Nephron progenitor cell (in vitro differentiated cells): ENCODE measurements at places on chromosomes 6 and 20.
A peak's percentile ranks its signal among the peaks of the same experiment; 100 is the strongest.

- DNase-seq = no peak
Observed at GRCh38 chr20:45064812-45065211, 36.1 kb downstream of the KCNS1 start.

DNA sequence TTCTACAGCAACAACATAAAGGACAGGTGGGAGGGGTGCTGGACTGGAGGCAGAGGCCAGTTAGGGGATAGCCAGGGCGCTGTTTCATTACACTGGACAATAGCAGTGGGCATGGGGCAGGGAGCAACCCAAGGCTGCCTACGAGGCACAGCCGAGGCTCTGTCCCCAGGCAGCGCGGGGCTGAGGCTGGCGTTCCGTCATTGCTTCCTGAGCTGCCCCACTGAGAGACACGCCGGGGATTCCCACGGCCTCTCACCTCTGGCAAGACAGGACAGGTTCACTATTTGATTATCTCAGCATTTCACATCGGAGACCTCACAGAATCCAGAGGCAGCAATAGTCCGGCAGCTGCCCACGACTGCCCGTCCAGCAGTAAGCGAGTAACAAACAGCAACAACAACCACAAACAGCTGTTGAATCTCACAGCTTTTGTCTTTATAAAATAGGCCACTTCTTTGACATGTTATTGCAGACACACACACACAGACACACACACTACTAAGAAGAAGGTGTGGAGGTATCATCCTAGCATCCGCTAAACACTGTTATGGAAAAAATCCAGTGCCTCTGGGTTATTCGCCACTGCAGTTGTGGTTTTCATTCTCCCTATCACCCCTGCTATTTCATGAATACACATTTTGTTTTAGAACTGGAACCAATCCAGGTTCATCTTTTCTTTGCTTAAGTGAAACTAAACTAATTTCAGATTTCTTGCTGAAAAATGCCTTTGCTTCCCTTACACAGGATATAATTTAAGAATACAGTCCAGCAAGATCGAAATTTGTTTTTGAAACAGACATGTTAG is 19.5 kb downstream of the KIF25 start:
- DNase-seq = no peak

GRCh38 chr6:467671-468082 is 76.1 kb downstream of the IRF4 start:
- DNase-seq = no peak

DNA sequence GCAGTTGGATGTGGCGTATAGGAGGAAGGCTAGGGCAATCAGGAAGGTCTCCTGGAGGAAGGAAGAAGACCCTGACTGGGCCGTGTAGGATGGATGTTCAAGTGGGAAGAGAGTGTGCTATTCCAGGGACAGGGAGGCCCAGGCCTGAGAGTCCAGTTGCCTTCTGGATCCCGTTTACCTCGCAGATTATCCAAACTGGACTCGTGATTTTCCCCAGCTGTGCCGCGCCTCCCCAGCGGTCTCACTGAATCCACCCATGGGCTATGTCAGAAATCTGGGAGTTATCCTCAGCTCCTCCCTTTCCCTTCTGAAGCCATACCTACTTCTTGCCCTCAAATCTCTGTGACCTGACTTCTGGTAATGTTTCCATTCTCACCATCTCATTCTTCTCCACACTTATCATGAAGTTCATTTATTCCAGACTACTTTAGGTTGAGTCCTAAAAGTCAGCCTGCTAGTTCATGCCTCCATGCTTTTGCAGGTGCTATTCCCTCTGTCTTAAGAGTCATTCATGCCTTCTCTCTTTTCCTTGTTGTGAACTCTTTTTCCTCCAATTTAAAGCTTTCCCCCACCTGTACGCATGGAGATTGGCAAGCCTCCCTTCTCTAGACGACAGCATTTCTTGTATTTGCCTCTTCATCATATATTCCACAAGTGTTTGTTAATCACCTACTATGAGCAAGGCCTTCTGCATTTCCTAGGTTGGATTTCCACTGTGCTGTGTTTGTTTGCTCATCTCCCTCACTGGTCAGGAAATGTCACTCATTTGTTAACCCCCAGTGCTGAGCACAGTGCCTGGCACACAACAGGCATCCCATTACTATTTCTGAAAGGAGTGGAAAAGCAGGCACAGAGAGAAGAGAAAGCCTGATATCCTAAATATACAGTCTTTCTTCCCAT is 2.7 kb downstream of the SDCBP2 start:
- DNase-seq = no peak

DNA sequence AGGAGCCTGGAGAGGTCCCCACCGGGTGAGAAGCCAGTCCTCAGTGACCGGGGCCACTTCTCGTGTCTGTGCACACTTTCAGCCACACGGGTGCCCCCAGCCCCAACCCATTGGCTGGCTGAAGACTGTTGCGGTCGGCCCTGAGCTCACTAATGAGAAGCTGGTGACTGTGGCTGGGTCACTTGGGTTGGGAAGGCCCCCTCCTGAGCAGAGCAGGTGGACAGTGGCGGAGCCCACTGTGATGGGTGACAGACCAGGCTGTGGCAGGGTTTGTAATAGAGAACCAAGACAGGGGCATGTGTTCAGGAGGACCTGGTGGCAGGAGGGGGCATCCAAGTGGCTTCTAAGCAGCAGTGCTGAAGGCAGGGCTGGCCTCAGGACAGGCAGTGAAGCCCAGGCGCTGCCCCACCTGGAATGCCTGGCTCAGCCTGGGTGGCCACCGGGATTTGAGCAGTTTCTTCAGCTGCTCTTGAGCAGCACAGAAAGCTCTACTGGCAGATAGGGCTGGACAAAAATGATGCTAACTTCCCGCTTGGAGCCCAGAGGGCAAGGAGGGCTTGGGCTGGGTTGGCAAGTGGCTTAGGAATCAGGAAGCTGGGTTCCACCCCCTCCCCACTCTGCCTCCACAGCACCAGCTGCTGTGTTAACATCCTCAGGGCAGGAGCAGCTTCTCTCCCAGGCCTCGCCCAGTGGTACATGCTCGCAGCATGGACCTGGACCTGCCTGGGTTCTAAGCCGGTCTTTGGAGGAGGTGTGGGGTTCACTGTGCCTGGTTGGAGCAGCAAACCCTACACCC is 256.4 kb downstream of the CDH4 start:
- DNase-seq = no peak

DNA sequence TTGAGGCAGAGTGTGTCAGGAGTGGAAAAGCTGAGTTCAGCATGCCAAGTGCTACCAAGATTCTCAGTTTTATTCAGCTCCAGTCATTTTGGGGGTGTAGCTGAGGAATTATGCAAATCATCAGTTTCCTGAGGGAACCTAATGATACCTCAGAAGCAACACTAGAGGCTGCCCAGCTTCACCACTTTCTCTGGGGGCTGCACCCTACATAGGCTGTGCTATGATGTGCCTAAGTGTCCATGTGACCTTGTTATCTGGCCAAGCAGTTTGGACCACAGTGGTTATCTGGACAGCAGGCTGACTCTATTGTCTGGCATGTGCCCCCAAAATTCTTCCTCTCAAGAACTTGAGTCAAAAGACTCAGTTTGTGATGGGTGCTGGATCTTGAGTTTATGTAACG is 374.6 kb upstream of the SYNCRIP start:
- DNase-seq = no peak

GRCh38 chr20:34199183-34199582 is 42.0 kb upstream of the ASIP start:
- DNase-seq = no peak

DNA sequence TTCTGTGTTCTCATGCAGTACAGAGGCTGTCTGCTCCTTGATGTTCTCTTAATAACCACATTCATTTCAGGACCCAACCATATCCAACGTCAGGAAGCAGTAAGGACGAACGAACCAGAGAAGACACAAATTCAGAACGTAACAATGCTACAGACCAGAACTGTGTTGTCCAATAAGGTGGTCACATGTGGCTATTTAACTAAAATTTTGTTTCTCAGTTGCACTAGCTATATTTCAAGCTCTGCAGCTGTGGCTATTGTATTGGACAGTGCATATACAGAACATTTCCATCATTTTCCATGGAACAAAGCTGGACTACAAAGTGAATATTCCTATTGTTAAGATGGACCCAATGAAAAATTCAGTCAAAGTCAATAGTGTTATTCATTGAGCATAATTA is 27.0 kb downstream of the MAP7 start:
- DNase-seq = no peak

DNA sequence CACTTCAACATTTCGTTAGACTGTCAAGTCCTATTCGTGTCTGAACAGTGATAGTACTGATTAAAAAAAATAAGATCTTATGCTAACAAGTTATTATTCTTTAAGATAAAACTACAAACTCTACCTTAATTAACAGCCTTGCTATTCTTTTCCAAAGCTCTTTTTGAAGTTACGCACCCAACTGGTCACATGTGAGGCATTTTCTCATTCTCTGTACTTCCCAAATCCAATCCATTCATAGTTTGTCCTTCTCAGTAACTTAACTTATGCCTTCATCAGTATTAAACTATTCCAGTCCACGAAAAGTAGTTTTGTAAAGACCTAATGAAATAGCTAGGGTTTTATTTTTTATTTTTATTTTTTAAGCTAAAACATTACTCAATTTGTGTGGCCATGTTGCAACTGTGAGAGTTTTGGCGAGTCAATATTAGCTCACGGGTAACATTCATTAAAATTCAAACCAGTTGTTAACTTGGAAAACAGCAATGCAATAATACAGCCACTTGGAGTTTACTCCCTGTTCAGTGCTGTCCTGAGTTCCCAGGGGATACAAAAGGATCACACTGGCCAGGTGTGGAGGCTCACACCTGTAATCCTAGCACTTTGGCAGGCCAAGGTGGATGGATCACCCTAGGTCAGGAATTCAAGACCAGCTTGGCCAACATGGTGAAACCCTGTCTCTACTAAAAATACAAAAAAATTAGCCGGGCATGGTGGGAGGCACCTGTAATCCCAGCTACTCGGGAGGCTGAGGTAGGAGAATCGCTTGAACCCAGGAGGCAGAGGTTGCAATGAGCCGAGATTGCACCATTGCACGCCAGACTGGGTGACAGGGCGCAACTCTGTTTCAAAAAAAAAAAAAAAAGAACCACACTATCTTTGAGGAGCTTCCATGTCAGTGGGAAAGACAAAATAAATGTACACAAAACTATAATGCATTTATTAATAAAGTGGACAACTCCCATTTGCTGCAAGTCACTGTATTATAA is 27.9 kb upstream of the EEF1A1 start:
- no peak for DNase-seq

DNA sequence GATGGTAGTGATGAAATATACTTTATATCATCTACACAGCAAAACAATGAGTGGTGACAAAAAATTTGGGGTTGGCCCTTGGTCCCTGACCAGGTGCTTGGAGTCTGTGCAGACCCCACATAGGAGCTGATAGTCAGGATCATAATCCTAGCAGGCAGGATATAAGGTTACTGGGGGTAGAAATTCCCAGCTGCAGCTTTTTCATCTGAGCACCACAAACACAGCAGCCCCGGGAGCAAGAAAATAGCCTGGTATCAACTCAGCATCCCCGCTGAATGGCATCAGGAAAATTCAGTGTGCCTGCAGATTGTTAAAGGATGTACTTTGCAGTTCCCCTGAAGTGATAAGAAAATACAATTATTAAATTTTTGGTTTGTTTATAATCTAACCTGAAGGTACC is 27.8 kb upstream of the RPL7L1 start:
- DNase-seq = no peak

GRCh38 chr6:26249957-26250697 is 114.9 kb upstream of the BTN3A2 start:
- peak; percentile 53 for DNase-seq

DNA sequence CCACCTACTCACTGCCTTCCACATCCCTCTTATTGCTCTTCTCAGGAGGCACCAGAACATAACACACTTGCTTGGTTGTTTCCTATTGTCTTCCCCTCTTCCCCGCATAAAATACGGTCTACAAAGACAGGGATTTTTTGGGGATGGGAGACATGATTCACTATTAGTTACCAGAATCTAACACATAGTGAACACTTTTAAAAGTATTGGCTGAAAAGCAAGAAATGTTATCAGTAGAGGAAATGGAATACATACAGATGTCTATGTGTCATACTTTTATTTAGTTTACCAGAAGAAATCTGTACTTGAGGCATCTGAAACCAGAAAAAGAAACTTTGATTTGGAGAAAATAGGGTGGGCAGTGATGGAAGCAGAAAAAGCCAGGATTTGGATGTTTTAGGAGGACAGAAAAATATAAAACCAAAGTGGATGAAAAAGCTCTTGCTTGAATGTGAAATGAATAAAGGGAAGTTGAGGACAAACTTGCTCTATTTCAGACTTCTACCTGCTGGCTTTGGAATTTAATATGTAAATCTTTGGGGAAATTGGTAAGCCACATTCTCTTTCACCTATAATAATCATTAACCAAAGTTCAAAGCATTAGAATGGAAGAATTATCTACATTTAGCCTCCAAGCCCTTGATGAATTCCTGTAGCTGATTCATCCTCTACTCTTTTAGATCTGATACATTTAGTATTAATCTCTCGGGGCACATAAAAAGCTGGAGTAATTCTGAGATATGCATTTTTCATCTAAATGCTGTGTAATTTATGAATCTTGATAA is 82.6 kb downstream of the DOK5 start:
- no peak for DNase-seq

DNA sequence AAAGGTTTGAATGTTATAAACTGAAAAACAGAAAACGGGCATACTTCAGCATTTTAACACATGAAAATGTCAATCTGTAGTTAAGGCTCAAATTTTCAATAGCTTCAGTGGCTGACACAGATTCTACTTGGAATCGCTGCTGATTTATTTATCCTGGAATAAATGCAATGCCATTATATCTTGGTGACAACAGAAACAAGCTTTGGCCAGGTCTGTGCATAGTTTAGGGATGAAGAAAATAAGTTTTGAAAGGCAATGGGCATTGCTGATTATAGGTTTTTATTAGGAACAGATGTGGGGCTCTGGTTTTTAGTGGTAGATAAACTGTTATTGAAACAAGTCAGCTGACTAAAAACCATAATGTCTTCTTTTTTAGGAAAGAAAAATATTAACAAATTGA is 96.8 kb upstream of the SOX4 start:
- no peak for DNase-seq

DNA sequence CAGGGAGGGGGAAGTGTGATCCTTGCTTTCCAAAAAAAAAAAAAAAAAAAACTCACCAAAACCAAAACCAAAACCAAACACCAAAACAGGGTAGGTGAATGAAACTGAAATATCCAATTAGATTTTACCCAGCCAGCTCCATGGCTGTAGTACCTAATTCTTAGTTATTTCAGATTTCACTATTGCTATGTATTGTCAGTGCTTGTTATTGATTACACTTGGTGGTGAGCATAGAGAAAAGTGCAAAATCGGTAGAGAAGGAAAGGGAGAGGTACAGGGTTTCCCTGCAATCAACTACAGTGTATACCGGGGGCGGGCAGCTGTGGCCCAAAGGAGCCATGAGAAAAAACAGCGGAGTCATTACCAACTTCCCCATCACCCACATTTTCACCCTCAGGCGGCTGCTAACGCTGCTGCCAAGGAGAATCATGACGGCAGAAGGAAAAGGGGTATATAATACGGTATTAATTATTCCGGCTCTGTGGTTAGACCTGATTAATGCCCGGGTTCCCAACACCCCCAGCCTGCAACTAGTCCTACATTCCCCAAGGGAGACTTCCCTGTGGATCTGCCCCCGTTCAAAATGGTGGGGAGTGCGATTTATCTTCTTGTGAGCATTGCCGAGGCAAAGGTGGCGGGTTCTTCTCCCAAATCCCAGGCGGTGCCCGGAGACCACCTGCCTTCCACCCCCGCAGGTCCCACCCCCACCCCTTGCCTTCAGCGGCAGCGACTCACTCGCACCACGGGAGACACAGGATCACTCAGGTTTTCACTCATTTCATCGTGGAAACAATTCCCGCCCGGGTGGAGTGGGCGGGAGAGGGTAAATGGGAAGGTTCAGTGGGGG is at the start of gene C6orf62:
Gene C6orf62, minus strand, starts transcription at position 30 of the 847 bp plus-strand sequence. CDS start 486 bp downstream, outside the sequence.
- DNase-seq = peak; percentile 28
